ENCODE measurements at places on chromosomes 2 and 18. TPM values are rescaled to one million over a fixed set of nuclear protein-coding genes. Genes with fewer than 3 reads are reported as not detected.
A peak's percentile ranks its signal among the peaks of the same experiment; 100 is the strongest.

GRCh38 chr18:22411446-22411845 lies 6.3 kb downstream of the CTAGE1 start:
- DNase-seq, result no peak

DNA sequence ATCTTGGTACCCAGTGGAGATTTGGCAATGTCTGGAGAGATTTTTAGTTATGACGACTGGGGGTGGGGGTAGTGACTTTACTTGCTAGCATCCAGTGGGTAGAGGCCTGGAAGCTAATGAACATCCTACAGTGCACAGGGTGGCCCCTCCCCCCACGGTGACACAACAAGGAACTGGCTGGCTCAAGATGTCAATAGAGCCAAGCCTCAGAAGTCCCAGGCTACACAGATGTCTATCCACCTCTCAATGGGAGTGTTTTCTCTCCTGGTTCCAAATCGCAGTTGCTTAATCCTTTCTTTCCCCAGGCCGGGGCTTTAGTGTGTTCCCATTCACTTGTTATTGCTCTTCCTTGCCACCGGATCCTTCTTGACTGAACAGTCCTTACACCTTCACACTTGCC lies 9.3 kb upstream of the CCBE1 start:
- DNase-seq, result no peak

GRCh38 chr18:77197073-77197472 lies 52.6 kb upstream of the GALR1 start:
- DNase-seq, result no peak

GRCh38 chr2:108418416-108418815 lies 30.6 kb upstream of the GCC2 start:
- no peak for DNase-seq

DNA sequence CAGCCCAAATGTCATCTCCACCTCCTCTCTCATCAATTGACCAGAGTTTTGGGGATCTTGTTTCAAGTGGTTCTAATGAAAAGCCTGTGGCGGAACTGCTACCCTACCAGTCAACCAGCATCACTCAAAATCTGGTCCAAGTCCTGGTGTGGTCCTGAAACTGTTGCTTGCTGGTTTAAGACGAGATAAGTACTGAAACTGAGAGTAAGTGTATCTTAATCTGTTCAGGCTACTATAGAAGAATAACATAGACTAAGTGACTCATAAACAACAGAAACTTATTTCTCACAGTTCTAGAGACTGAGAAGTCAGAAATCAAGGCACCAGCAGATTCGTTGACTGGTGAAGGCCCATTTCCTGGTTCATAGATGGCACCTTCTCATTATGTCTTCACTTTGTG lies 879 bp upstream of the GALNT5 start:
- no peak for DNase-seq

DNA sequence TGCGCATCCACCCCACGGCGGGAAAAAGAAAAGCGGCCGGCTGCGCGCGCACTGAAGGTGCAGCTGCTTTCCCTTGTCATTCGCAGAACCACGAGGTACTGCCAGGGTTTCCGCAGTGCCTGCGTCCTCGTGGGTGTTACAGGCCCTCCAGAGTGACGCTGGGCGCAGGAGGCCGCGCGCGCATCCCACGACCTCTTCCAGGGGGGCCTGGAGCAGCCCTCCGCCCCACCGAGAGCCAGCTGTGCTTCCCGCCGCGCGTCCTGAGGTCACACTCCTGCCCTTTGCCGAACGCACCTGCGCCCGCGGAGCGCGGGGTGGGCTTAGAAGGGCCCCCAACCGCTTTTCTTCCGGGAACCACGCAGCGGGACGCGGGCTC lies 378 bp upstream of the IAH1 start:
- peak; percentile 69 for DNase-seq

- no peak for DNase-seq
These were observed 49.9 kb downstream of the DGKD start for GRCh38 chr2:233404222-233404621.

DNA sequence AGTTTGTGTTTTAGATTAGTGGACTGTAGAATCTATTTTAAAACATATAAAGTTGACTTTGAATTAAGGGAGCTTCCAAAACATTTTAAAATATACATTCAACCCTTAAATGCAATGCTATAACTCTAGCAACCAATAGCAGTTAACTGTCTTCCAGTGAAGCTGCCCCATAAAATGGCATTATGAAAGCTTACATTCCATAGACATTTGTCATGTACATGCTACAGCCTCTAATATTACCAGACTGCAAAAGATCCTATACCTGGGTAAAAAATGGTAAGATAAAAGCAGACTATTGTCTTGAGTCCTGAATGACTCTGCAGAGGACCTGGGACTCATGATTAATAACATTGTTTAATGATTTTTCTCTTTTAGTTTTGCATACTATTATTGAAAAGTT lies 489.4 kb downstream of the LRP1B start:
- DNase-seq, result no peak

DNA sequence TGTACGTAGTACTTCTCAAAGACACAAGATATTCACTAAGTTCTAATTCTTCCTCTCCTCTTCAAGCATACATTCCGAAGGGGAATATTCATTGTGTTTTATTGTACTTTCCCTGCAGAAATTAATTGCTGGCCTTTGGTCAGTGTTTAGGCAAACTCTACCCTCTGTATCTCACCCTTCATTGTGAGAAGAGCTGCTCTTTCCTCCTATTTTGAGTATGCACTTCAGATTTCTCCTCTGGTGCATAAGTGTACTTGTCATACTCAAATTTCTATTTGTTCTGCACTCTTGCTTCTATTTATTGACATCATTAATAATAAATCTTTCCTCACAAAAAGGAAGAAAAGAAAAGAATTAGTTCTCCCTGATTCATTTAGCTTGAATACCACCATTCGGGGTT lies 485.4 kb upstream of the SLC8A1 start:
- no peak for DNase-seq

DNA sequence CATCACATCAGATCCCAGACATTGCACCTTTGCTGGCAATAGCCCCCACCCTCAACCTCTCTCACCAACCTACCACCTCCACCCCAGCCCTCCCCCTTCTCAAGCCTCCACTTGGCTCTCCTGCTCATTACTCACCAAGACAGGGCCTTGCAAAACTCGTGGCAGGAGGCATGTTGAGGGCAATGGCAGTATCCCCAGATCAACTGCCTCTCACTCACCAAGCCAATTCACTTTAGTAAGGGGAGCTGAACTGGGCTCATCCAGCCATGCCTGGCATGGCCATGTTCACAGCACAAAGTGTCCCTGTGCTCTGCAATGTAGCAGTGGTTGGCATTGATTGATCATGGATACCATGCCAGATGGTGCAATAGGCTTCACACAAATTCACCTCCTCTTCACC lies 46.3 kb upstream of the TEX51 start:
- no peak for DNase-seq

DNA sequence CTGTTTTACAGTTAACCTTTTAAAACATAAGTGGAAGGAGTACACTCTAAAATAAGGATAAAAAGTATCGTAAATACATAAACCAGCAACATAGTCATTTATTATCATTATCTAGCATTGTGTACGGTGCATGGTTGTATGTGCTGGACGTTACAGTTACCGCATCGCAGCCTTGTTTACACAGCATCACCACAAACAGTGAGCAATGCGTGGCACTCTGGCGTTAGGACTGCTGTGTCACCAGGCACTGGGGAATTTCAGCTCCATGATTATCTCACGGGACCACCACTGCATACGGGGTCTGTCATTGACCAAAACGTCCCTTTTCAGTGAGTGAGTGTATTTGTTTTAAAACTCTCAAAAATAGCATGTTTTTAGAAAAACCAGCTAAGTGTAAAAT lies 103.0 kb upstream of the SNTG2 start:
- no peak for DNase-seq

The ANKRD30B gene
- total RNA-seq, result not detected

Data from left ventricle myocardium superior (tissue), 1 donor.